ENCODE measurements at places on chromosomes 12 and 14.

- no peak for DNase-seq
Measured at GRCh38 chr12:63805704-63806672, 26.3 kb downstream of the RXYLT1 start.

GRCh38 chr14:72845683-72846082 is 48.2 kb downstream of the DPF3 start:
- no peak for DNase-seq

DNA sequence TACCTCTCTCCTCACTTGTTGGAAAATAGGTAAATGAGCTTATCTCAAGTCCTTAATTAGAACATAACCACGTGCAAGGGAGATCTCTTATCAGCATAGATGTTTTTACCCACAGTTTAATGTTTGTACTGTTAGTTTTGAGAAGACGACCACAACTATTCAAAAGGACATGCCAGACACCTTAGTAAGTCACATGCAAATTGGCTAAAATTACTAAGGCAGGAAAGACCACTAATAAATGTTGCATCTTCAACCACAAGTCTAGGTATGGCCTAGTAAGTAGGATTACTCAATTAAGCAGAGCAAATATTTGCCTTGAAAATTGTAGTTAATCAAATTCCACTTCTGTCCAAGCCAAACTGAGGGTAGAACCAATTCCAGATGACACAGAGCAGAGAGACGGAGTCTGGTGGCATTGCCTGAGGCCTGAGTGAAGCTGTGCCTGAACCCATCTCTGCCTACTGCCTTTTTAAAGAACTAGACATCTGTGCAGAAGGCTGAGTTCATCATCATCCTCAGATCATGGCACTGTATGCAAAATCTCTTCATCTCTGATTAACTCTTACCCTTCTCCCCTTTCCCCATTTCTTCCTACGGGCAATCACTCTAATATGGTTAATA is 29.7 kb upstream of the CHST11 start:
- no peak for DNase-seq

- DNase-seq = no peak
Measured at GRCh38 chr12:1917172-1918070, 1.0 kb downstream of the CACNA2D4 start.

DNA sequence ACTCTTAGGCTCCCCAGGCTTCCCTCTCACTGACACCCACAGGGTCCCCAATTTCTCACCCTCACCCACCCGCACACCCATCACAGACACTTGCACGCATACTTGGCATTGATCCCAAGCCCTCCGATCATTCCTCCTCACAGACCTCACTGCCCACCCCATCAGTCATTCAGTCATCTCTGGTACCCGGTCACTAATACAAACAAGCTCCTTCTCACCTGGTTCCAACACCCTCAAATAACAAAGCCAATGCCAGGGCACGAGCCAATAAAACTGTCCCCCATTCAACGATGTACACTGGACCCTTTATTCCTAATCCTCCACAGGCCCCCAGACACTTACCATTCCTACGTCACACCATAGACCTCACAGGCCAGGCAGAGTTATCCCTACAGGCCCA is 2.3 kb downstream of the ZNF605 start:
- DNase-seq = no peak

DNA sequence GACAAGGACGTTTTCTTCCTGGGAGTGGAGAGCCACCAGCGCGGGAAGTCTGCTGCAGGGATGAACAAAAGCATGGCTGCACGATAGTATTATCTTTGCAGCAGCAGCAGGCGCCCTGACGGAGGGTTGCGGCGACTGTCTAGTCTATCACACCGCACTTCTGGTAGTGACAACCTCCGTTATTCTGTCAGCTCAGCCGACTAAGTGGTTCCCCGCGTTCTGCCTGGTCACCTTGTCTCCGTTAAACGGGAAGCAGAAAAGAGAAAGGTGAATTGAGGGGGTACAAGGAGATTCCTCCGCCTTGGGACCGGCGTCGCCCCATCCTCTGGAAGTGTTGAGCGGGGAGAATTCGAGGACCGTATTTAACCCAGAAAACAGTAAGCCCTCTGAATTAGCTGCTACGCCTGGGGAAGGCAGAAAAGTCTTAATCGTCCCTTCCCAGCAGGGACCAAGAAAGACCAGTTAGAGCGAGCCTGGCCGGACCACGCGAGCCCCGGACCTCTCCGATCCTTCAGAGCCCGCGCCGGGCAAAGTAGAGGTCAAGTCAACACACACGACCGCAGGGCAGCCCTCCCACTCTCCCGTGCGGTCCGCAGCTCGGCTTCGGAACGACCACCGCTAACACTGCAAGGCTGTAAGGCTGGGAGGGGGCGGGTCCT is 536 bp upstream of the DAAM1 start:
- DNase-seq = peak; percentile 27

GRCh38 chr12:76035045-76035444 is 3.5 kb upstream of the PHLDA1 start:
- DNase-seq = no peak

DNA sequence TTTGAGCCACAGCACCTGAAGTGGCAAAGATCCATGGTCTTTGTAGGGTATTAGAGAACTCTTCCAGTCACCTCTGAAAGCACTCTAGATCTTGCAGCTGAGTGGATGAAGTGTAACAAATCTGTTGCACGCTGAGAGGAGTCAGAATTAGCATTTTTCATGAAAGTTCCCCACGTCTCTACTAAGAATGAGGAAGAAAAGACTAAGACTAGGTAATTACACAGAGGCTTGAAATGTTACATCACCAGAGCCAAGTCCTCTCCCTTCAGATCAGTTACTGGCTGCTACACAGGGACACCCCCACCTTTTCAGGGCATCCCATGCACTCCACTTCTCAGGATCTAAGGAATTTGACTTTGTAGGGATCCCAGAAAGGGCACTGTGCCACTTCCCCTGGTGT is 98.6 kb upstream of the FKBP4 start:
- no peak for DNase-seq

DNA sequence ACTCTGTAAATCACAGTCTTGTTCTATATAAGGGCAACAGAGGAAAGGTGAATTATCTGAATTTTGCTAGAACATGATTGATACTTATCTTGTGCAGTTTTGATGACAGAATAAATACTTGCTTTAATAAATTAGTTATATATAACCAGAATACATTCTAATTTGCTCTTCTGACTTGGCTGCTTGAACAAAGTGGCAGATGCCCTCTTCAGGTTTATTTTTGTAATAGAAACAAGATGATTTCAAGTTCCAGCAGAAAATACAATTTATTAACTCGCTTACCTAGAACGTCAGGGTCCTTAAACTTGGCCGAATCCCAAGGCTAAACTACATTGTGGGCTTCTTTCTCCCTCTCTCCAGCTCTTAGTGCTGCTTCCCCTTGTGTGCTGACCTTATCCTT is 57.6 kb upstream of the SSTR1 start:
- DNase-seq = peak; percentile 22

- DNase-seq = no peak
Measured at GRCh38 chr14:66944872-66945271, 244.4 kb upstream of the GARIN2 start.

DNA sequence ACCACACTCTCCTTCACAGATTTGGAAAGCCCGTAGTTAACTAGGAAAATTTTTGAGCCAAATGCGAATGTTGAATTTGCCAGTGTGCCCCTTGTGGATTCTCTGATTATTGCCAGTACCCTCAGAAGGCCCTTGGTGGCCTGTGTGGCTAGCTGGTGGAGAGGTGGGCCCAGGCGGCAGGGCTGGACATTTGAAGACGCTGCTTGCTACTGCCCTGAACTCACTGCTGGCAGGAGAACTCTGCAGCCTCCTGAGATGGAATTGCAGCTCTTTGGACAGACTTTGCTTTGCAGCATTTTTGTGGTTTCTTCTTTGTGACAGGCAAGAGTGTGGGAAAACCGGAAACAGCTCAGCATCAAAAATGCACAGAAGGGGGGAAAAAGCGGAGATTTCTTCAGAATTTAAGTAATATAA is 97.6 kb downstream of the TGFB3 start:
- no peak for DNase-seq

GRCh38 chr14:61145034-61145902 is 135.9 kb downstream of the TMEM30B start:
- no peak for DNase-seq

GRCh38 chr12:63964301-63964700 is 119.8 kb downstream of the SRGAP1 start:
- DNase-seq = no peak

DNA sequence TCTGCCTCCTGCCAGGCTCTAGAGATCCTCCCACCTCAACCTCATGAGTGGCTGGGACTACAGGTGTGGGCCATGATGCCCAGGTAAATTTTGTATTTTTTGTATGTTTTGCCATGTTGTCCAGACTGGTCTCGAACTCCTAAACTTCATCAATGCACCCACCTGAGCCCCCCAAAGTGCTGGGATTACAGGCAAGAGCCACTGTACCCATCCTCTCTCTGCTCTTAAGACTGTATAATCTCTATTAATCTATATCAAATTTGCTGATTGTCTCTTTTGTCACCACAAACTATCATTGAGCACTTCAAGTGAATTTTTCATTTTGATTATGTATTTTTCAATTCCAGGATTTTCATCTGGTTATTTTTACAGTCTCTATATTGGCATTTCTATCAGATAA is 440.3 kb downstream of the NOVA1 start:
- no peak for DNase-seq

DNA sequence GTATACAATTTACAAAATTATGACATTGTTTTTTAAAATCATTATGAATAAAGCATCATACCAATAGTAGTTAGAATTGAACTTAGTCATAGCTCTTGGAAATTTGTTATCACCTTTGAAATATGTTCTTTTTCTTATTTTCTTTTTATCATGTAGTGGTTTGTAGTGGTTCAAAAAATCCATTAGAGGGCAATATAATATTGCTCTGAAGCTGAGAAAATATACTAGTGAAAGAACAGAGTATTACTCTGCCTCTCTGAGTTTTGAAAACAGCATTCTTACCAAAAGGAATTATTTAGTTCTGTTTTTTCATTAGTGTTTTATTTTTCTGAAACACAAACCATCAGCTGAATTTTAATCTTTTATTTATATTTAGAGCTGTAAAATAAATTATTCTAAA is 76.2 kb downstream of the PDZRN4 start:
- no peak for DNase-seq

GRCh38 chr12:113781415-113782198 is 184.5 kb downstream of the RBM19 start:
- no peak for DNase-seq

DNA sequence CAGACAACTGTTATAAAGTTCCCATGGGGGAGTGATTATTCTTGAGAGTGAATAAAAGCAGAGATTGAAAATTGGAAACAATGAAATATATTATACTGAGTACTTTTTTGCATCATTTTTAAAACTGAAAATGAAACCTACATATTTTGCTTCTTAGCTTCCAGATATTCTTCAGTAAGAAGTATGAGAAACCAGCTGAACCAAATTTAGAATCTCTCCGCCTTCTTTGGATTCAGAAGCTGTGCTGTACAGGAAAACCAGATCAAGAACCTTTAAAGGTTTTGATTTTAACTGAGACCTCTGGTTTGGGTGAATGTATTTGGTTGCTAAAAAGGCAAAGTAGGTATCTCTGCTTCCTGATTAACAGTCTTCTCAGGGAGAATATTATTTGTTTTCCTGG is 109.4 kb downstream of the AKAP6 start:
- no peak for DNase-seq

DNA sequence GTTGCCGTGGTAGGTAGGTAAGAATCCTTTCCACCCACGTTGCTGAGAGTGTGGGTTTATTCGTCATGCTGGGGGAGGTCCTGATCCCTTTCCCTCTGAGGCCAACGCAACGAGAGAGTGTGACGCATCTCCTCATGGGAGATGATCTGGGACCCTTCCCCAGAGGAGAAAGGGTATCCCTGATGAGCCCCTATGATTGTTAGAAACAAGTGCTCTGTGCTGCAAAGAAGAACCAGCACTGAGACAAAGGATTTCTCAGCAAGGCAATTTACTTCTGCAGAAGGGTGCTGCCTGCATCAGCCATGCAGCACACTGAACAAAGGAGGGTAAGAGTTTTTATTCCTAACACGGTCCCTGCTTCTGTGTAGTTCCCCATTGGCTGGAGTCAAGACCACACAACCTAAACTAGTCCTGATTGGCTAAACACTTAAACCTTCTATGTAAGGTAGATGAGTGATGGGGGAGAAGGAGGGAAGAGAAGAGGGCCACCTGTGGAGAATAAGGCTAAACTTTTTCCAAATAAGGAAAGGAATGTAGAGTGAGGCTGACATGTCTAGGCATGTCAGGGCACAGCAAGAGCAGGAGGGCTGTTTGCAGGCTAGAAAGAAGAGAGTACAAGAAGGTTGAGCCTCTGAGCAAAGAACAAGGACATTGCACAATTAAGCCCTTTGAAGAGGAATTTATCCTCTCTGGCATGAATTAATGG is 21.3 kb downstream of the CLEC2A start:
- DNase-seq = no peak

DNA sequence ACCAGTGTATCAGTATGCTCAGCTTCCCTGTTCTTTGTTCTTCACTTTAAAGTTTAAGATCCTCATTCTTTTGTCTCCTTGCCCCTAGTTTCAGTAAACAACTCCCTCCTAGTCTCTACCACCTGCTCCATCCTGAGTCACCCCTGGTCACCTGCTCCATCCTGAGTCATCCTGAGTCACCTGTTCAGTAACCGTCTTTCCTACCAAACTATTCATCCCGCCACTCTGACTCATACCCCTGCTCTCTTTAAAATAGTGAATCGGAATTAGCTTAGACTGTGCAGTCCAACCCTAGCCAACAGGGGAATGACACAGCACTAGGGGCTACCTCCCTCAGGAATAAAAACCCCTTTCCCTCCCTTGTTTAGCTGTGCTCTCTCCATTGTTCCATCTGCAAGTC is 888.1 kb upstream of the MDGA2 start:
- no peak for DNase-seq

GRCh38 chr14:20331053-20331613 is 1.9 kb downstream of the CCNB1IP1 start:
- no peak for DNase-seq

- DNase-seq = peak; percentile 35
Measured at GRCh38 chr12:100668945-100669536, 95.6 kb downstream of the GAS2L3 start.

- peak; percentile 83 for DNase-seq
Measured at GRCh38 chr14:76924371-76925096, 98.3 kb downstream of the LRRC74A start.

DNA sequence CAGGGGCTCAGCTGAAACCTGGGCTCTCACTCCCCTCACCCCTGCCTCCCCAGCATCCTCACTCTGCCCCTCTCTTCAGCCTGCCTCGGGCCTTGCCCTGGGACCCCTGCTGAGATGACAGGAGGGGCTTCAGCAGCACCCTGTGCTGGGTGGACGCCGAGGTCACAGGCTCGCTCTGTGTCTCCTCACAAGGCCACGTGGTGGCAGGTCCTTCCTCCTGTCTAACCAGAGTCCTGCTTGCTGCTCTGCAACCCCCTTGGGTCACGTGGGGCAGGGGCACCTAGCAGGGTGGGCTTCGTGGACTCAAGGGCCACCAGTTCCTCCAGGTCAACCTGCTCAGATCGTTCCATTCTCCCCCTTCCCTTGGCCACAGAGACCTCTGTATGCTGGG is 90.4 kb downstream of the TMEM121 start:
- no peak for DNase-seq

GRCh38 chr14:41385797-41386196 is 220.9 kb upstream of the LRFN5 start:
- DNase-seq = no peak

GRCh38 chr12:105272814-105273416 is 36.9 kb upstream of the APPL2 start:
- no peak for DNase-seq

GRCh38 chr14:91090743-91091142 is 23.1 kb upstream of the DGLUCY start:
- DNase-seq = no peak

- no peak for DNase-seq
Measured at GRCh38 chr12:116673681-116674111, 64.2 kb downstream of the SPRING1 start.

Data from CD4-positive, alpha-beta T cell treated with Interleukin-4 for 4 hours (primary cell).